ENCODE measurements at places on chromosomes 4 and X.

DNA sequence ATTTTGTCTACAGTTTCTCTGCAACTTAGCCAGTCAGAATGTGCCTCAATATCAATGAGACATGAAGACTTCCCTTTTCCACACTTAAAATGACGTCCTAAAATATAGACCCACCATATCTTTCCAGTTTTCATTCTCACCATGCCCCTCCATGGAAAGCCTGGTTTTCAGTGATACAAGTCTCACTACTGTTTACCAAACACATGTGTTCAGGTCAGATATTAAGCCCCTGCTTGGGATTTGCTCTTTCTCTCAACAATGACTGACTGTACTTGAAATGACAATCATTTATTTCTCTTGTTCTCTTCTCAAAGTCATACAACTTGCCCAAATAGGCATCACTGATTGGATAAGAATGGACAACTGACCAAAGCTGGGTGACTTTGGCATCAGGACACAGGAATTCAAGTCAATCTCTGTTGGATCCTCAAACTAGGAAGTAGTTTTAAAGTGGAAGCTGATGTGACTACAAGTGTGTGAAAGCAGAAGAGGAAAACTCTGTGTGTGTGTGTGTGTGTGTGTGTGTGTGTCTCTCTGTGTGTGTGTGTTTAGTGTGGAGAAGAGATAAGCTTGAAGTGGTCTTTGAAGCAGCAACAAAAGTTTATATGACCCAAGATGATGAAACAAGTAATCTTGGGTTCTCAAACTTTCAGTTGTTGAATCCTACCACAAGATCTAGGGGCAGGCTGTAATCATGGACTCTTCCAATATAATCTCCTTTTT is 217.4 kb upstream of the FGF13 start:
- no peak for DNase-seq

- no peak for DNase-seq
Measured at GRCh38 chr4:36979533-36979932, 265.0 kb upstream of the NWD2 start.

DNA sequence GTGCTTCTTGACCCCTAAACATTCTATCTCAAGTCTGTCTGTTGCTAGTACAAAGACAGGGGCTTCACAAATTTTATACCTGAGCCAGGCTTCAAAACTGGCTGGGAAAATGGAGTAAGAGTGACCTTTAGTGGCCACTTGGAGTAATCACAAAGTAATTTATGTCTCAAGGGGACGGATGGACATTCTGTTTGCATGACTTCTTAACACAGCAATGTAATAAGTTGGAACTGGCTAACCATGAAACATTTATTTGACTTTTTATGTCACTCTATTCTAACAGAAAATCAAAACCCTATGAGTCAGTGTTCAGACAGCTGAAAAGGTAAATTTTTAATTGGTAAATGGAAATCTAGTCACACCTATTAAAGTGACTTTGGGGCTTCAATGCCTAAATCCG is 600.6 kb downstream of the ANKRD50 start:
- peak; percentile 16 for DNase-seq

DNA sequence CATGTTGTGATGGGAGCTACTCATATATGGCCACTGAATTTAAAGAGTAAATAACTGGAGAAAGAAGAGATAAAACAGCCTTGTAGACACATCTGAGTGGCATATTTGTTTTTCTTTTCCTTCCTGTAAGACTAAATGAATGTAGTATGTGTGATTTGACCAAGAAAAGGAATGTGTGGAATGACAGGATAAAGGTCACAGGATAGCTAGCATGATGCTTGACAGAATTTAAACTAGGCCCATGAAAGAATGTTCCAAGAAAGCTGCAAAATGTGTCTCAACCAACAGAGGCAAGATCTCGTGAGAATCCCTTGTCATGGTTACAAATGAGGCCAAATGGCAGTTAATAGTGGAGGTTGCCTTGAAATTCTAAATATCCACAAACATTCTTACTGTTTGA is 137.0 kb downstream of the KCNIP4 start:
- no peak for DNase-seq

- DNase-seq = no peak
Measured at GRCh38 chr4:36394352-36394903, 113.0 kb downstream of the DTHD1 start.
